ENCODE measurements at places on chromosomes 4 and X.

GRCh38 chrX:38060331-38060878, 54.1 kb downstream of the SYTL5 start:
- DNase-seq, result no peak

GRCh38 chr4:54099287-54099747, 646 bp upstream of the GSX2 start:
- no peak for DNase-seq

DNA sequence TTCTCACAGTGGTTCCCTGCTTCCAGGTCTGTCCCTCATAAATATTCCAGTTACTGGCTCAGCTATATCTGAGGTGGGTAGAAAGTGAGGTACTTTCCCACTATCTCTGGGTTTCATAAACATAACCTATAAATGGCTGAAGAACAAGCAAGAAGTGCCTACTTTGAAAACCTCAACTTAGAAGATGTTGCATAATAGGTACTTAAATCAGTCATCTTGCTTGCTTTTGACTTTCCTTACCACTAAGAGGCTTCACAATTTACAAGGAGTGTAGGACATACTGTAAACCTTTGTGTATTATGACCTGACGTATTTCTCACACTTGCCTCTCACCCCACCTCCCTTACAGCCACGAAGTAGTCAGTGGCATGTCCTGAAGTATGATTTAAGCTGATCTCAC, 145.9 kb downstream of the PCDH19 start:
- DNase-seq, result no peak

GRCh38 chrX:56281789-56282188, 49.6 kb downstream of the KLF8 start:
- no peak for DNase-seq

- DNase-seq, result no peak
Observed at GRCh38 chr4:25972984-25973745, 59.1 kb downstream of the SMIM20 start.

DNA sequence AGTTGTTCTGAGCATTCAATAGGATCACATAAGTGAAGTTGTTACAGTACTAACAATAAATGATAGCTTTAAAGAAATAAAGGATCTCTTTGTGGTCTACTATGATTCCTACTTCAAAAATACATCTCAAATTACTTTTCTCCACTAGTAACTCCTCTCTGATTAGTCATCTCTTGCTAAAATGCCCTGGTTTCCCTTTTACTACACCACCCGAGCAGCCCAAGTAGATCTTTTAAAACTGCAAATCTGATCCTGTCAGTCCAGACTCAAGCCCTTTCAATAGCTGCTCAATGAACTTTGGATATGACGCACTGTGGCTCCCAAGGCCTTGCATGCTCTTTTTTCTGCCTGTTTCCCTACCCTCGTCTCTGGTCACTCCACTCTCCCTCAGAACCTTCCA, 97.5 kb downstream of the MAOA start:
- DNase-seq, result no peak

- DNase-seq, result no peak
Observed at GRCh38 chrX:140664939-140665338, 44.6 kb upstream of the LINC00632 start.

- no peak for DNase-seq
Observed at GRCh38 chr4:135515295-135515694, 1313.7 kb upstream of the PABPC4L start.

- DNase-seq, result no peak
Observed at GRCh38 chr4:41506130-41506529, 31.8 kb upstream of the LIMCH1 start.

- no peak for DNase-seq
Observed at GRCh38 chr4:4269331-4269731, 20.6 kb downstream of the LYAR start.

DNA sequence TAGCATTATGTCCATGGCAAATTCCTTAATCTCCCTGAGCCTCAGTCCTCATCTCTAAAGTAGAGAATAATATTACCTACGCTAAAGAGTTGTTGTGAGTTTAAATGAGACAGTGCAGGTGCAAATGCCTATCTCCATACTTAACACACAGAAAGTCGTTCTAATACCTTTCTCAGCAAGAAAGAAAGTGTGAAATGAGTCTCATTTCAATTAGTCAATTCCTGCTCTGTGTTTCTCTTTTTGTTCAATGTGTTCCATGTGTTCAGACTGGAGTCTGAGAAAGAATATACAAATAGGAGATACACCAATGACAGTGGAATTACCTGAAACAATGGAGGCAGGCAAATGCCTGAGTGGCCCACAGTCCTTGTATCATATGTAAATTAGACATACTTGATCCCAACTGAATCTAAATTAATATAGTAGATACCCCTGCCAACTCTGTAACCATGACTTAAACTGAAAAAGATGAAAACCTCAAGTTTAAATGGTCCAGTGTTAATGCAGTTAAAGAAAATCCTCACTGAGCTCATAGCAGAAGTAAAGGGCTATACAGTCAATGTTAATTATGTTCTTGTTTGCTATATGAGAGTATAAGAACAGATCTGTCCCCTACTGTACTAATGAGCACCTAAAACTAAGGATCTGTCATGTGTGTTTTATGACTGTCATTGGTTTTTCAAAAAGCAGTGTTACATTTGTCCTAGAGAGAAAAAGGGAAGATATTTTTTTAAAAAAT, 68.2 kb downstream of the GPC3 start:
- DNase-seq, result no peak

GRCh38 chr4:55397126-55397436, 1.3 kb downstream of the TMEM165 start:
- DNase-seq, result no peak

DNA sequence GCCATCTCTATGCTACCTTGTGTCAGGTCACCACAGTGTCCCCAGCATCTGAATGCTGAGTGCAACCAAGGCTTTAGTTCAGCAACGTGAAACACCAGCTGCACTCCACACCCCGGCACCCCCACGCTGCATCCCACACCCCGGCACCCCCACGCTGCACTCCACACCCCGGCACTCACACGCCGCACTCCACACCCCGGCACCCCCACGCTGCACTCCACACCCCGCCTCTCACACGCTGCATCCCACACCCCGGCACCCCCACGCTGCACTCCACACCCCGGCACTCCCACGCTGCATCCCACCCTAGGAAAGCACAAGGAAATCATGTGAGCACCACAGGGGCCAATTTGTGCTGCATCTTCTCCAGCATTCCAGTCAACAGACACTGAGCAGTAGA, 199.8 kb upstream of the FRG1 start:
- DNase-seq, result no peak

DNA sequence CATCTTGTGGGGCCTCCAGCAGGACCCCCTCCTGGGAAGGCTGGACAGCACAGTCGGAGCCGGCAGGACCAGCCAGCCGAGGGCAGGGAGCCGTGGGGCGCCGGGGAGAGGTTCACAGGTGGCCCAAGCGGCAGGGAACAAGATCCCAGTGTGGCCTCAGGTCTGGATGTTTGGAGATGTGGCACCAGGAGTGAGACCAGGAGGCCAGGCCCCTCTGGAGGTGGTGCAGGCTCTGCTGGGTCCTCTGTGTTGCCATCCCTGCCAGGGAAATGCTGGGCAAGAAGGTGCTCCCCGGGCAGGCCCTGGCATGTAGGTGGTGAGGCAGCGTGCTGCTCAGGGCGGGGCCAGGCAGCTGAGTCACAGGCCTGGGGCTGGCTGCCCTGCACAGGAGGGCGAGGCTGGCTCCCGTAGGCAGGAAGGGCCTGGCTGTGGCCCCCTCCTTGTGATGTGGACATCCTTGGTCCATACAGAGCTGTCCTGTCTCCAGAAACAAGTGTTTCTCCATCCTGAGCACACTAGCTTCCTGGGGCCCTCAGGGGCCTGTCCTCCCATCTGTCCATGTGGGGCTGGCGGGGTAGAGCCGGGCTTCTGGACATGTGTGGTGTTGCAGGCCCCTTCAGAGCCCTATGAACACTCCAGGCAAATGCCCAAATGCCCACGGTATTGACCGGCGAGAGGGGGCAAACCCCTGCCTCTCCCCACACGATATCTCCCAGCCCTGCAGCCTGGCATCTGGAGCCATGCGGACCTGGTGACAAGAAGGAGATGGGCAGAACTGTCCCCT, 4.8 kb upstream of the HGFAC start:
- no peak for DNase-seq

GRCh38 chrX:17628976-17629375, 108.3 kb upstream of the SCML1 start:
- no peak for DNase-seq

DNA sequence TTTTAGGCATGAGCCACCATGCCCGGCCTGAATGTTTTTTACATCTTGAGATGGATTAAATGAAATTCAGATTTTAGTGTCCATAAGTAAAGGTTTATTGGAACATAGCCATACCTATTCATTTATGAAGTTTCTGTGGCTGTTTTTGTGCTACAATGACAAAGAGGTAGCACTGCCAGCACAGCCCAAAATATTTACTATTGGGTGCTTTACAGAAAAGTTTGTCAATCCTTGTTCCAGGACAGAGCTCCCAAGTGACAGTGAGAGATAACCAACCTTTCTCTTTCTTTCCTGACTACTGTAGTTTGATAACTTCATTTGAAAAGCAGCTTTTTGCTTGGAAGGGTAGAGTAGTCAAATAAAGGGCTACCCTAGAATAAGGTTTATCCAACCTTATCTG, 116.2 kb downstream of the CAMK2D start:
- no peak for DNase-seq

DNA sequence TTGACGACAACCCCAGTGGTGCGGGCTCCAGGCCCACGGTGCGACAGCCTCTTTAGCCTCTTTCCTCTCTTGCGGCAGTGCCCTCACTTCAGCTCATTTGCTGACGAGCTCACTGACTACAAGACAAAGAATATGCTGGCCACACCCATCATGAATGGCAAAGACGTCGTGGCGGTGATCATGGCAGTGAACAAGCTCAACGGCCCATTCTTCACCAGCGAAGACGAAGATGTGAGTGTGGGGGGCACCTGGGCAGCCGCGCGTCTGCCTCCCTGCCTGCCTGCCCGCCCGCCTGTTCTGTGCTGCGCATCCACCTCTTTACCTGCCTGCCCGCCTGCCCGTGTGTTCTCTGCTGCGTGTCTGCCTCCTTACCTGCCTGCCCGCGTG, 9.2 kb downstream of the PDE6B start:
- no peak for DNase-seq

DNA sequence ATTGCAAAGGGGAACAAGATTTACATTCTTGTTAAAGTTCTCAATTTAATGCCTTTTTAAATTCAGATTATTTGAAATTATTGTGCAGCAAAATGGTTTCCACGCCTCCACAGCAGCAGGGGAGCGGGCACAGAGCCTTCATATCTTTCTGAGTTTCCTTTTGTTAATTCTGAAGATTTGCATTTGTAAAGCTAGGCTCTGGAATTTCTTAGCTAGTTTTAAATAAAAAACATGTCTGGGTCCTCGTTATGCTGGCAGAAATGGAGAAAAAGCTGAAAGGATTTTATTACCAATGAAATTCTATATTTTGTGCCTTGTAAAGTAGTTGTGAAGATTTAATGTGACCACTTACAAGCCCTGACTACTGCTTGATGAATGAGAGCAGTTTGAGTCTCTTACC, 40.8 kb upstream of the MAGED1 start:
- DNase-seq, result no peak

GRCh38 chr4:7799736-7800135, 139.9 kb downstream of the AFAP1 start:
- no peak for DNase-seq

- no peak for DNase-seq
Observed at GRCh38 chrX:55487143-55487542, 2.5 kb downstream of the USP51 start.

DNA sequence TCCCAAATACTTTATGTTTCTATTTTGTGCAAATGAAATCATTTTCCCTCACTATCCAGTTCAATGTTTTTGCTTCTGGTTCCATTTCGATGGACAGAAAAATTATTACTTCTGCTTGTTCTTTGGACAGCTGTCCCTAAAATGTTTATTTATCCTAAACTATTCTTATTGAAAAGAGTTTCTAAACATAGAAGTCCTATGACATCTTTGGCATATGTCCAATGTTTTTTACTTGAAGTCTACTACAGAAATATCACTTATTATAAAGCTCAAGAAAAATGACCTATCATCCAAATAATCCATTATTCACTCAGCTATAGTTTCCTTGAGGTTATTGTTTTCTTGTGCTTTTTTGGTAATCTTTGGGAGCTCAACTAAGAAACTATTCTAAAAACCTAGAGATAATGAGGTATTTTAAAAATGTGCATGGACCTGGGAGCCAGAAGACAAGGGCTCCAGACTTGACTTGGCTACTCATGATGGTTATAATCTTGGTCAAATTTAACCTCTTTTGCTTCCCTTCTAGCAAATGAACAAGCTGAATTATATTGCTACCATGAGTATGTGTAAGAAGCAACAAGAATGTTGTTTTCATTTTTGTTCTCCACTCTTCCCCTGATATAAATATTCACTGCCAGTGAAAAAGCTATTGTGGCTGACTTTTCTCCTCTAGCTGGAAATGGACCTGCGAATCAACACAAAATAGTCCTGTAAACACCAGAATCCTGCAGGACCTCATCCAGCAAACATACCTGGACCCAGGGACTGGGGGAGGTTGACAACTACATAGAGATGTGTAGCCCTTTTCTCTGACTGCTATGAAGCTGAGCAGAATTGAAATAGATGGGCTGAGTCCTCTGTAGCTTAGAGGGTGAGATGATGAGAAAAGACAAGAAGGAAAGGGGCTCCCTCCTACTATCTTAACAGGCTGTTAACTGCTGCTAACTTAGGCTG, 137.4 kb downstream of the FRYL start:
- no peak for DNase-seq

DNA sequence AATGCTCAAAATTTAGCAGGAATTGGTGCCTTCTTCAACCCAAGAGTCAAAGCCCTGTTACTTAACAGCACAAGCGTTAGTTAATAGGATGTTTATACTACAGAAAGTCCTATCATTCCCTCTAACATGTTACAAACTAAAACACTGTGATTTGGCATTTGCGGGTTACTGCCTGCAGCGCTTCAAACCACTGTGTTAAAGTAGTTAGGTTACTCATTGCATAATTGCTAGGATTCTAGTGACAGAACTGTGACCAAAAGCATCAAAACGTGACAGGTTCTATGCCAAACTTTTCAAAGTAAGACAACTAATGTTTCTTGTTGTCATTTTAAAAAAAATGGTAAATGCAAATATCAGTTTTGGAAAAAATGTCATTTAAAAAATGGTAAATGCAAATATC, 442.8 kb upstream of the ZFP42 start:
- no peak for DNase-seq

DNA sequence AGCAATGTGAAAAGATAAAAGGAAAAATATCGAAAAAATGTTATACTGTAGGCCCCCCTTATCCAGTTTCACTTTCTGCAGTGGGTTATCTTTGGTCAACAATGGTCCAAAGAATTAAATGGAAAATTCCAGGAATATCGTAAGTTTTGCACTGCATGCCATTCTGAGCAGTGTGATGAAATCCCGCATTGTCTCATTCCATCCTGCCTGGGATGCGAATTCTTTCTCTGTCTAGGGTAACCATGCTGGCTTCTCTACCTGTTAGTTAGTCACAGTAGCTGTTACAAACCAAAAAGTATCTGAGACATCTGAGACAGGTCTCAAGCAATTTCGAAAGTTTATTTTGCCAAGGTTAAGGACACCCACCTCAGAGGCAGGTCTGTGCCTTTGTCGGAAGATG, 170.3 kb downstream of the COX18 start:
- no peak for DNase-seq
